ENCODE measurements at places on chromosomes 3 and 15.

GRCh38 chr15:80562033-80562432 is 133.1 kb upstream of the ABHD17C start:
- no peak for DNase-seq

DNA sequence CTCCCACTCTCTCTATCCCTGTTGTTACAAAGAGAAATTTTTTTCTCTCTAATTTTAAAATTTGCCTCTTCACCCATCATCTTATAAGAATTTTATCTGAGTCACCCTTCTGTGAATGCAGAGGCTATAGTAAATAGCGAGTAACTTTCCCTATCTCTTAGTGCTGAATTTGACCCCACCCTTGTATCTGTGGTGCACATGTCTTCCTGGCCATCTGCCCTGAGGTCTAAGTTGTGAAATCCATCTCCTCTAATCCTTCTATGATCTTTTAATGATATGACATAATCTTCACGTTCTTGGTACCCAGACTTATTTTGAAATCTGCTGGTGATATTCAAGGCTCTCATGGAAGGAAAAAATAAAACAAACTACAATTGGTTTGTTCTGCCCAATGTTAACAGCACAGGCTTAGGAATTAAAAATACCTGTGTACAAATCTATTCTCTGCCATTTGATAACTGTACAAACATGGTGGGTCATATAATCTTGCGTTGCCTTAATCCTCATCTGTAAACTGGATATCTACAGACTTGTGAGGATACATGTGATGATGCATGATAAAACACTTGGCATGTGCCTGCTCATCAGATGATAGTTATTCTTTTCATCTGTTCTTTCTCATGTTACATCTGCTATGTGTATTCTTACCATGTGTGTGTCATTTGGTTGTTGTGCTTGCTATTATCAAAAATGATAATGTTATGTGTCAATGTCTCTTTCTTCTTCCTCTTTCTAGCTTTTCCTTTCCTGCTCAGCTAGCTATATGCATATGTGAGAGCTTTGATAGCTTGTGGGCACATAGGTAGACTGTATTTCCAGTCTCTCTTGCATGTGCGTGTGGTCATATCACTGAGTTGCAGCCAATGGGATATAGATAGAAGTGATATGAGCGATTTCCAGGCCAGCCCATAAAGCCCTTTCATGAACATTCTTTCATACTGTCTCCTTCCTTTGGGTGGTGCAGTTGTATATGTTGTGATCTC is 13.7 kb upstream of the CCR3 start:
- DNase-seq = no peak

DNA sequence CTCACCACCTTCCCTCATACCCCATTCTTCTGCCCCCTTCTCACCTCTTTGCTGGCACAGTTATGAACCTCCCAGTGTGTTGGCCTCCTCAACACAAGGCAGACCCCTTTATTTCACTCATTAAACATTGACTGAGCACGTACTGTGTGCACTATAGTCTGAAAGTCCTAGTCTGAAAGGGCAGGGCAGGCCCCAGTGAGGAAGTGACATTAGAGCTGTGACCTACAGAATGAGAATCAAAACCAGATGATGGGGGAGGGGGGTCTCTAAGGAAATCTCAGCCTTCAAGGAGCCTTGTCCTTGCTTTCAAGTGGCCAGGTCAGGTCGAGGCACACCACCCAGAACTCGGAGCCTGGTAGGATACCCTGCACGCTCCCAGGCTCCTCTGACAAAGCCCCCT is 3.5 kb downstream of the SLC28A1 start:
- no peak for DNase-seq

DNA sequence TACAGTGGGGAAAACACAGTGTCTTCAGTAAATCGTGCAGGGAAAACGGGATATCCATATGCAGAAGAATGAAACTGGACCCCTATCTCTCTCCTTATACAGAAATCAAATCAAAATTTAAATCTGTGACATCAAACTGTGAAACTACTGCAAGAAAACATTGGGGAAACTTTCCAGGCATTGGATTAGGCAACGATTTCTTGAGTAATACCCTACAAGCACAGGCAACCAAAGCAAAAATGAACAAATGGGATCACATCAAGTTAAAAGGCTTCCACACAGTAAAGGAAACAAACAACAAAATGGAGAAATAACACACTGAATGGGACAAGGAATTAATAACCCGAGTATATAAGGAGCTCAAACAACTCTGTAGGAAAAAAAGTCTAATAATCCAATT is 165.3 kb downstream of the PLCL2 start:
- no peak for DNase-seq

DNA sequence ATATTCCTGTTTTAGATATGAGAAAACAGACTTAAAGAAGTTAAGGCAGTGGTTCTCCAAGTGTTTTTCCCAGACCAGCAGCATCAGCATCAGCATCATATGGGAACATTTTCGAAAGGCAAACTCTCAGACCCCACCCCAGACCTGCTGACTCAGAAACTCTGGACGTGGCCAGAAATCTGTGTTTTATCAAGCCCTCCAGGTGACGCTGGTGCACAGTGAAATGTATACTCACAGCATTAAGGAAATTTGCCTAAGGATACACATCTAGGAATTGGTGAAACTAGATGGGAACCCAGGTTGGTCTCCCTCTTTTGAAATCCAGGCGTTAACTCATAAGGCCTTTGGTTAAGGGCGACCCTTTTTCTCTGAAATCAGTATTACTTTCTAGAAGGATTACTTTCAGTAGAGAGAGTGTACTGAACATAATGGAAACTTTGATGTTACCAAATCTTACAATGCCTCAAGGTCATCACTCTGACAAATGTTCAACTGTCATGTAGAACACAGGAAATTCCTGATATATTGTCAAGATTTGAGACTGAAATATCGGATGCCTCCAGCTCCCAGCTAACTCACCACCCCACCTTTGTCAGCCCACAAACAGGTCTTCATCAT is 910.2 kb downstream of the ROBO1 start:
- no peak for DNase-seq

DNA sequence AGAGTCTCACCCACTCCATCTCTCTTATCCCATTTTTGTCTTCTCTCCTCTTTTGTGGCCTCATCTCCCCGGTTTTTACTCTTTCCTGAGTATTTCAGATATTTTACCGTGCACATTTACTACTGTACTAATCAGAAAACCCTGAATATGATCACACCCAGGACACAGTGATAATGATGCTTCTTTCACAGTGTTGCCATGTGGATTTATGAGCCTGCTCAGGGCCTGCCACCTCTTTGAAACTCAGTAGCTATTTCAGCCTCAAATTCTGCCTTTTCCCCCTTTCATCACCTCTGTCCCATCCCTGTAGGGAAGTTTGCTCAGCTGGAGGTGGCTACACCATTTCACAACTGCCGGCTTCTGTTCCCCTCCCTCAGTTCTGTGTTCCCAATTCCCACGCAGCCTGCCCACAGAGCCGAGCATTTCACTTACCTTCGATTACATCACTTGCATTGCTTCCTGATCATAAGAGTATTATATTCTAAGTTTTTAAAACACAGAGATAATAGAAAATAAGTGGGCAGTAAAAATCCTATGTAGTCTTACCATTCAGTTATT is 33.2 kb downstream of the ARNT2 start:
- DNase-seq = no peak

- no peak for DNase-seq
Measured at GRCh38 chr3:70179111-70179510, 133.3 kb downstream of the MDFIC2 start.

- no peak for DNase-seq
Measured at GRCh38 chr3:118960876-118961450, 73.7 kb downstream of the IGSF11 start.

- no peak for DNase-seq
Measured at GRCh38 chr15:91132079-91132478, 32.0 kb downstream of the SV2B start.

DNA sequence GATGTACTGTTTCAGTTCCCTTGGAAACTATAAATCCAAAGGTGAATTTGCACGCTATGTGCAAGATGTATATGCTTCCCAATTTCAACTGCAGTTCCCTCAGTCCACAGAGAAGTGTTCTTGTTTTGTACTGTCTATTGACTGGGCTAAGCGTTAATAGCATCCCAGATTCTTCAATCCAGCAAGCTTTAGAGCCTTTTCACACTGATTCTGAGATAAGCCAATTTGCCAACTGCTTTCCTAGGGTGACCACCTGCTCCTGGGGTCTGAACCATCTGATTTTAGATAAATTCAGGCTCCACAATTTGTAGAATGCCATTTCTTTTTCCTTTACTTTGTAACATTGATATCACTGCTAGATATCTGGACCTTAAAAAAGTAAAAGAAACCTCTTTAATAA is 340.1 kb downstream of the PTPRG start:
- no peak for DNase-seq

DNA sequence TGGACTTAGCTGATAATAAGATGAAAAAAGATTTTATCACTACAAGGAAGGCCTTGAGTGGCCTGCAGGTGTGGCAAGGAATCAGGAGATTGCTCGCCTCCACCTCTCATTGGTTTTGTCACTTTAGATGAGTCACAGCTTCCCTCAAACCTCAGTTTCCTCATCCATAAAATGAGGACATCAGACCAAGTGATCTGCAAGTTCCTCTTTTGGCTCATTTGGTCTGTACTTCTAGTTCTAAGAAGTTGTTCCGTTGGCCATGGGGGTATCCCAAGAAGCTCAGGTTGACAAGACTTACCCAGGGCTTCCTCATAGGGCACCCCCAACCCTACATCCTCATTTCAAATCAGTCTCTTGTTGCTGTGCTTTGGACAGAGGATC is 254.1 kb downstream of the UACA start:
- no peak for DNase-seq

DNA sequence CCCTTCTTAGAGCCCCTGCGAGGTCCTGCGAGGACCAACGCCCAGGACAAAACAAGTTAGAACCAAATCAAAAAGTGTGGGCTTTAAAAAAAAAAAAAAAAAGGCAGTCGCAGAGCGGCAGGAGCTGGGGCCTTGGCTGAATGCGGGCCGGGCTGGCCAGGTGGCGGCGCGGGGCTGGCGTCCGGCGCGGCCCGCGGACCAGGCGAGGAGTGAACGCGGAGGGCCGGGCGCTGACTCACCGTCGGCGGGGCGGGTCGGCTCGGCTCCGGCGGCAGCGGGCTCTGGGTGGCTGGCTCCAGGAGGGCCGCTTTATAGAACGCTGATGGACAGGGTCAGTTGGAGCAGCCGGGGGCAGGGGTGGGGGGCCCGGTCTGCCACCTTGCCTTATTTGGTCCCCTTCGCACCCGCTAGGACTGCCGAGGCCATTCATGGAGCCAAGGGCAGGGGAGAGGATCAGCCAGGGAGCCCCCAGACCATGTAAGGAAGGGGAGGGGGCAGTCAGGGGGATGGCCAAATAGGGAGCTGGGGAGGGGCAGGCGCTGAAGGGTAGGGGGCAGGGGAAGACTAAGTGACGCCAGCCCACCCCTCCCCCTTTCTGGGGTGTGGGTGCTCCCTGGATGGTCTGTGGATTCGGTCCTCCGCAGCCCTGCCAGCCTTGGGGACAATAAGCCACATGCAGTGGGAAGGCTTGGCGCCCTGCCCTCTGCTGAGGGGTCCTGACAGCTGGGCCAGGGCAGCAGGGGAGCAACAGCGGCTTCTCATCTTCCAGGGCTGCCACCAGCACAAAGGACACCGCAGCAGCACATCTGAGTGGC is at the start of gene ACTC1:
ACTC1 (minus strand) TSS at position 283 of the 815 bp plus-strand sequence. CDS start 741 bp downstream, outside the sequence.
- DNase-seq = no peak

DNA sequence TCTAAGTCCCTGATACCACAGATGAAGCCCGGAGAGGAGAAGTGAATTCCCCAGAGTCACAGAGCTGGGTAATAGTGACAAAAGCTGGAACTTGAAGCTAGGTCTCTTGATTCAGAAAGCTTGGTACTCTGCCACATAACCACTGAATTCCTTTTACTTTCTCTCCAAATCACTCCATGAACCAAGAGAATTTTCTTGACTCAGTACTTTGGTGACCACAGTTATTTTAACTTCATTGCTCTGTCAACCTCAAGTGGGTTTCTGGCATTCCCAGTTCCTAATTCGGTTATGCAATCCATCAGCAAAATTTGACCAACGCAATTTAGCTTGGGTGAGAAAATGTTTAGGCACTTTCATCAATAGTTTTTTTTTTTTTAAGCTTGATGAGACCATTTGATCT is 61.0 kb upstream of the PPARG start:
- DNase-seq = no peak

DNA sequence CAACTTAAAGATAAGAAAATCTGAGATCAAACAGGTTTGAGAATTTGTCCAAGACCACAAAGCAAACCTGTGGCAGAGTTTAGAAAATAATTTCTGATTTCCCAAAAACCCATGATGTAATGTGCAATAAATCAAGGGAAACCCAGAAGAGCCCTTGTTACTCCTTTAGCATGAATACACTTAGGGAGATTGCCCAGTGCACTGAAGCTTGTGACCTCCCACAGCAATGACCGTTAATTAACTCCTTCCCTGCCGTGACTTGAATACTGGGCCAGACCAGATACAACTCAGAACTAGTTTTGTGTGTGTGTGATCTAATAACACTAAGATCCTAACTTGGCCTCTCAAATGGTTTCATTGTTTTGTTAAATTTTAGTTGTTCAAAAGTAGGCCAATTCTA is 2.5 kb downstream of the PRKAR2A start:
- no peak for DNase-seq

DNA sequence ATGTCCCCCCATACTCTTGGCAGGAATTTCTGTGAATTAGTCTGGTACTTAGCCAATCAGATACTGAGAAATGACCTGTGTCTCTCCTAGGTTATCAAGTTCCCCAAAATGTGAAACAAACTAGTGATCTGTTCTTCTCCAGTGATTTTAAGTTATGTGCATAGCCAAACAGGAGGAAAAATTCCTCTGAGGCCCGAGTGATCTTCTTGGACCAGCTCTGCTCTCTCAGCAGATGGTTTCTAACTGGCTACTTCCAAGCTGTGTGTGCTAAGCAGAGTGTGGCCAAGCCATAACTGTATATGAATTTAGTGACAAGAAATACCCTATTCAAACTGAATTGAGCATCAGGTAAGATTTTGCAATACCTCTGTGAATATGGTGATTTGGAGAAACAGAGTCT is 89.5 kb downstream of the GREM1 start:
- no peak for DNase-seq

- no peak for DNase-seq
Measured at GRCh38 chr15:62793752-62794144, 248.8 kb upstream of the TPM1 start.

- no peak for DNase-seq
Measured at GRCh38 chr3:46966811-46967210, 9.7 kb downstream of the CCDC12 start.

- no peak for DNase-seq
Measured at GRCh38 chr3:71258526-71258925, 325.0 kb downstream of the FOXP1 start.

DNA sequence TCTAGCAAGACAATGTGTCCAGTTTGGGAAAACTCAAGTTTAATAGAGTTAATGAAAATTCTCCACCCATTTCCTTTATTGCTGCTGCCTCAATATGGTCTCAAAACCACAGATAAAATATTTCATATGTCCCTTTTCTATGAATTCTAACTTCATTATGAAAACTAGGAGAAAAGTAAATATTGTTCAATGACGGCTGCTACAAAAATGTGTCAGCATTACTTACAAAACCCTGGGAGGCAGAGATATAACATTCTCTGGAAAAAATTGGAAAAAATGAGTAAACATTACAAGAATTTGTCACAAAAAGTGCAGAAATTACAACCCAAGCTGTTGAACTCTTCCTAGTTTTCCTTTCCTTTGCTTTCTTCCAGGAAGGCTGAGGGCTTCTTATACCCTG is 22.2 kb upstream of the FBN1 start:
- no peak for DNase-seq

Data from stimulated activated CD4-positive, alpha-beta T cell treated with anti-CD3 and anti-CD28 coated beads, Interleukin-2, amount 100 ng/mL, for 48 hours (primary cell).